Stimulated activated CD4-positive, alpha-beta T cell treated with anti-CD3 and anti-CD28 coated beads, Interleukin-15, amount 100 ng/mL, for 1 hour (primary cell): ENCODE measurements at places on chromosomes 2 and 18.
A peak's percentile ranks its signal among the peaks of the same experiment; 100 is the strongest.

DNA sequence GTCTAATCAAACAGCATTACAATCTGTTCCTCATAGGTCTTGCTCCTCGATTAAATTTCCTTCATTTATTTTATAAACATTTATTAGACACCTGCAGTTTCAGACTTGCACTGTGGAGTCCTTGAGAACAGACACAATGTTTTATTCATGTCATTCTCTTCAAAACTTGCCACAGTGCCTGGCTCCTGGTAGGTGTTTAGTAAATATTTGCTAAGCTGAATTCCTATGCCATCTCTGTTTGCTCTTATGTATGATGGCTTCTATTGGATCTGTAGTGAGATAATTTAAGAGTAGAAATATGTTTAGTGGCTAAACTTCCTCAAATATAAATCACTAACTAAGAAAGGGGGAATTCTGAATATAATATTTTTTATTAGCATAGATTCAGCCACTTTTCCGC, 61.4 kb downstream of the LRATD1 start:
- DNase-seq, result no peak

DNA sequence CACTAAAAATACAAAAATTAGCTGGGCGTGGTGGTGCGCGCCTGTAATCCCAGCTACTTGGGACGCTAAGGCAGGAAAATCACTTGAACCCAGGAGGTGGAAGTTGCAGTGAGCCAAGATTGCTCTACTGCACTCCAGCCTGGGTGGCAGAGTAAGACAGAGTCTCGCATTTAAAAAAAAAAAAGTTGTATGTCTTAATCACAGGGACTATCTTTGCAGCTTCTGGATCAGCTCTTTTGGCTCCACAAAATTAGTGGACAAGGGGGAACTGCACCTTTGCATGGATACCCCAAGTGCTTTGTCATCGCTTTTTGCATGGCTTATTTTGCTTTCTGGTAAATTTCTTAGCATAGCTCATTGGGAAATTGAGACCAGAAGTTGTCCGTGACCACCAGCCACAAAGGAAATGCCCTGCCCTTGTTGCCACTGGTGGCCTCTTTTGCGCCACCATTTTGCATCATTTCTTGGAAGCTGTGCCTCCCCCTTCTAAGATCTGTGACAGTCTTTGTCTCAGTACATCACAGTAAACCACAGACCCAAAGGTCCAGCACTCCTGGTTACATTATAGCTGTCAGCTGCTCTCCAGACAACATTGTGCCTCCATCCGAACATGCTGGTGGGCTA, 43.9 kb upstream of the PCBP1 start:
- DNase-seq, result no peak

DNA sequence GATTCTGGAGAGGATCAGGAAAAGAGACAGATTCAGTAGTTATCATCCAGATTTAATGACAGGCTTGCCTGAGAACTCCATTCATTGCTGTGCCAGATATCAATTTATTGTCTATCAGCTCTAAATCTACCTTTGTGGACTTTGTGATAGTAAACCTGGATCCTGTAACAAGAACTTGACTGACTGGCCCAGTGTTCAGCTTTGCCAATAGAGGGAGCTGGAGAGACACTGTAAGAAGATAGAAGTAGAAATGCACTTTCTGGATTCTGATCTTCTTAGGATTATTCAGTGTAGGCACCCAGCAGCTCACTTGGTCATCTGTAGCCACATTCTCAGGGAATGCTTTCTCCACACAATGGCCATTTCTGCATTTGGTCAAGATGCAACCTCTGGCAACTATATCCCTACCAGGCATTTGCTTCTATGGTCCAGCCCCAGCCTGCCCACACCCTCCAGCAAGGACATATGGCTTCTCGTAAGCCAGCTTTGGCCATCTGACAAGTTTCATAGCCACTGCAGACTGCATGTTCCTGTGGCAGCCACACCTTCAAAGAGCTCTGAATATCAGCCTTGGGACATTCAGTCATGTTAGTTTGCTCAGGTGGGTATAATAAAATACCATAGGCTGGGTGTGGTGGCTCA, 6.1 kb upstream of the SERPINB8 start:
- DNase-seq, result no peak

- no peak for DNase-seq
Measured at GRCh38 chr2:68362749-68363148, 2.3 kb upstream of the PLEK start.

DNA sequence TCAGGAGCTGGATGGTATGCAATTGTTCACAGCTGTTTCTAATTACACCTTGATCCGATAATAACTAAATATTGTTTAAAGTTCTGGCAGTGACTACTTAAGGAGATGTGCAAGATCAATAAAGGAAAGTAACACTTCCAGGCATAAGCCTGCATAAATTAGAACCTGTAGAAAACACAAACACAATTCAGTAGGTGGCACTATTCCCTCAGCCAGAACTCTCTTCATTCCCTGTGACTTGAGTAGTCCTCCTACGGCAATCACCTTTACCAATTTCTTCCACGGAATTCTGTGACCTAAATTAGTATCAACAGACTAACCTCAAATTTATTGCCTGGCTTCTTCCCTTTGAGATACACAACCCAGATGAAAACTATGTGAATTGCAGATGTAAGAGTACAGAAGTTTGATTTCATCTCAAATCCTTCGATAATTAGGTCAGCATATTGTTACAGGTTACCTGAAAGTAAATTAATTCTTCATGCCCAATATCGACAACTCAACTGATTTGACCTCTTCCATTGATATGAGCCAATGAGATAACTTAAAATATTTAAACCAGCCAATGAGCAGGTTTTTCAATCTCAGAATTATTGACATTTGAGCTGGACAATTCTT, 137.8 kb downstream of the PID1 start:
- no peak for DNase-seq

DNA sequence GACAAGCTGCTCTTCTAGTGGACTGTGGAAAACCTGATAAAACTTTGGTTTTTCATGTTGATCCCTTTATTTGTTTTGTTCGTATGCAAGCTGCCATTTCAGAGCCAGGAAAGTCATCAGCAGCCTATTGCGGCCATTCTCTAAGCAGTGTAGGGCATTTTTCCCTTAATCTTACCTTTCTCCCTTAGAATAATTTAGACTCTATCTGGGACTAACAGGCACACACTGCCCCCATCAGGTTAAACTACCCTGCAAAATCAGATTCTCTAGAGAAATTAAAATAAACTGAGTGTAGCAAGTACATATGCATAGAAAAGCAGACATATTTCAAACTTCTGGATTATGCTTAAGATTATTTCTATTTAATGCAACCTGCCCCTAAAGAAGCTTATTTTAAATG, 347.5 kb downstream of the METTL4 start:
- DNase-seq, result no peak

DNA sequence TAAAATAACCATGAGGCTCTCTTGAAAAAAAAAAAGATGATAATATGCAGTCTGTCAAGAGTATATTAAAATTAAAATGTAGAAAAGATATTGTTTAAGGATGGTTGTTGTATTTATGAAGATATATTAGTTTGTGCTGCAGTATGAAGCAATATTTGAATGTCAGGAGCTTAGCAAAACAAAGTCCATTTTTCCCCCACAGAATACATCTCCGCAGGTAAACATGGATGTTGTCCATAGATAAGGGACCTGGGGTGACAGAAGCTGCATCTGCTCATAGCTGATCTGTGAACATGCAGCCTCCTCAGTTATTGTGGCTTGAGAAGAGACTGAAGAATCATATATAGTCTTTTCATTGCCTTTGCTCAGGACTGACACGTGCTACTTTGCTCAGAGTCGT, 366.1 kb upstream of the MMADHC start:
- DNase-seq, result no peak

- no peak for DNase-seq
Measured at GRCh38 chr2:40471866-40472265, 20.0 kb upstream of the SLC8A1 start.

DNA sequence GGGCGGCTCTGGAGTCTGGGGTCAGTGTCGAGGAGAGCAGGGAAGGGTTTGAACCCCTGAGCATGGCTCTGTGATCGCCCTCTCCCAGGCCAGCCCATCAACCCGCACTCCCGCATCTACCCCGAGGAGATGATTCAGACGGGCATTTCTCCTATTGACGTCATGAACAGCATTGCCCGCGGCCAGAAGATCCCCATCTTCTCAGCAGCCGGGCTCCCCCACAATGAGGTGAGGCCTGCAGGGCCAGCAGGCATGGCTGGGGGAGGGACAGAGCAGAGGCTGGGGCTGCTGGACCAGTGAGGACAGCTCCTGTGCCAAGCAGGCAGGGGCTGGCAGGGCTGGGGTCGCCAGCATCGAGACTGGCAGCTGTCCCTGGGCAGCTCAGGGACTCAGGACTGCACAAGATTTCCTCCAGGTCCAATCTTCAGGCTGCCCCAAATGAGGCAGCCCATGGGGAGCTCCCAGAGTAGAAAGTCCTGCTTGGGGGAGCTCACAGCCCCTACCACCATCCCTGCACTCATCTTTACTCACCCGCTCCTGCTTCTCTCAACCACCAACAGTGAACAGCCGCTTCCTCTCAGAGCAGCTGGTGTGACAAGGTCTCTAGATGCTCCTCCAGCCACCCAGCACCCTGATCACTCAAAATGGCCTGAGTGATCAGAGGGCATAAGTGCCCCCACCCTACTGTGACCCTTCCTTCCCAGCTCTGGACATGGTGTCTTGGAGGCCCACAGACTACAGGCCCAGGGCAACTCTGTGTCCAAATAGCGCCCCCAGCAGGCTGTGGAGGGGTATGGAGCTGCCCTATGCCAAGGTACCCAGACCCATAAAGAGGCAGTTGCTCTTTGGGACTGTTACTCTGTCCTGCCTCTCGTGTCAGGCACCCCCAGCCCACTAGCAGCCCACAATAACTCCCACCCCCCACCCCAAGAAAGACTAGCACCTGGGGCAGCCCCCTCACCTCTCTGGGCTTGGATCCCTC, 18.3 kb upstream of the ANKRD53 start:
- no peak for DNase-seq

DNA sequence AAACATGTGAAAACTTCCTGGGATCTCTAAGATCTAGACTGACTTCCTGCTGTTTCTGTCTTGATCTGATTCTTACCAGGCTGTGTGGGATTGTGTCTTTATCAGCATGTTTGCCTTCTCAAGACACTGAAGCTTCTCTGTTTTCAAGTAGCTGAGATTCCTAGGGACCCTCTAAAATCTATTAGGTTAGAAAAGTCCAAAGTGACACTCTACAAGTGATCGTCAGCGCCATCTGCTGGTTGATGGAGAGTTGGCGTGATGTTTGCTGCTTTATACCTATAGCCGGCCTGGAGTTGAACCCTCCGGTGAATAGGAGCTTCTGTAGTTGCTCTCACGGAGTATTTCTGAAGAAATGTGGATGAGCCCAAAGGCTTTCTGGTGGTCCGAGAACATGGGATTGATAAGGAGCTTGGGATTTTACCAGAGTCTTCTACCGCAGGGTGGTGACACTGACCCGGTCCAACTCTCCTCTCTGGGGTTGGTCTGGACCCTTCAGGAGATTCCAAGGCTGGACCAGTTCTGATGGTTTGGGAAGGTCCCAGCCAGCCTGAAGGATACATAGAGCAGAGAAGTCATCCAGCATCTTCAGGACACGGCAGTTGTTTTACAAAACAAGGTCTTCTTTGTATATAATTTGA, 96.0 kb upstream of the TTC39C start:
- peak; percentile 58 for DNase-seq

GRCh38 chr2:85540133-85540648, 1.2 kb downstream of the MAT2A start:
- DNase-seq, result no peak

- no peak for DNase-seq
Measured at GRCh38 chr18:37669991-37670534, 104.5 kb upstream of the CELF4 start.

- DNase-seq, result no peak
Measured at GRCh38 chr2:126645211-126645618, 10.7 kb upstream of the GYPC start.

DNA sequence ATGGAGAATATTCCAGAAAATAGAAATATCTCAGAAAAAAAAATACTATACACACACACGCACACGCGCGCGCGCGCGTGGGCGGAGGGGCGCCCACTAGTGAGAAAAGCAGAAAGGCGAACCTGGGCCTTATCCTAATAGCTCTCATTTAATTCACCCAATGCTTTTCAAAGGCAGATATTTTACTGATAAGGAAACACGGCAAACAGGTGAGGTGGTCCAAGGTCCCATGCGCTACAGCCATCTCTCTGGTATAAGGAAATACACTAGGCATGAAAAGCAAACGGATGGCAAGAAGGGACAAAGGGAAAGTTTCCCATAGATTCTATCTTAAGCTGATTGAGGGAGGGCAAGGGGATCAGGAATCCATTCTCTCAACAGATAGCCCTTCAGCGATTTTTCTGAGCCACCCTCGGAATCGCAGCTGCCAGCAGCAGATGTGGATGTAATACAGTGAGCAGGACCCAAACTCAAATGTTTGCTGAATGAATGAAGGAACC, 136.7 kb downstream of the TMEM247 start:
- DNase-seq, result no peak

- no peak for DNase-seq
Measured at GRCh38 chr2:168194784-168195522, 52.4 kb downstream of the STK39 start.

DNA sequence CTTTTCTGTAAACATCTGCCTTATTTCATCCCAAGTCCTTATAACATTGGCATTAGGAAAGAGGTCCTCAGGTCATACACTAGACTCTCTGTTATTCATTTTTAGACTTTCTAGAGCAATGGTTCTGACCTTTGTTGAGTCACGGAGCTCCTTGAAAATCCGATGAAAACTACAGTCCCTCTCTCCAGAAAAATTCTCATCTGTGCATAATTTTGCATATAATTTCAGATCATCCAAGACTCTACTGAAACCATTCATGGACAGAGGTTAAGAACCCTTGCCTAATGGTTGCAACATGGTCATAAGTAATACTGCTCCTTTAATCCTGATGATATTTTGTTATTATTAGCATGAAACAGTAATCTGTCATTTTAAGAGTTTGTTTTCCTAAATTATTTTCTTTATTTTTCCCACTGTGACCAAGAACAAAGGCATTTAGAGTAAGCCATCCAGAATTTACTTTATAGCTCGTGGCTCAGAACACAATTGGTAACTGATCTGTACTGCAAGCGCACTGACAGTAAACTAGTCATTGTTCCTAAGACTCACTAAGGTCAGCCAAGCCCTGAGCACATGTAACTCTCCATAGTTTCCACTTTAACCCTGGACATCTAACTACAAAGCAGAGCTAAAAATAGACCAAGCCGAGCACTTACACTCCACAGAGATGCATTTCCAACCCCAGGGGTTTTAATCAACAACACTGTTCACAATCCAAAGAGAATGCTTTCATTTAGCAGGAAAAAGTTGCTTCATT, 8.4 kb downstream of the MYOM1 start:
- DNase-seq, result no peak

DNA sequence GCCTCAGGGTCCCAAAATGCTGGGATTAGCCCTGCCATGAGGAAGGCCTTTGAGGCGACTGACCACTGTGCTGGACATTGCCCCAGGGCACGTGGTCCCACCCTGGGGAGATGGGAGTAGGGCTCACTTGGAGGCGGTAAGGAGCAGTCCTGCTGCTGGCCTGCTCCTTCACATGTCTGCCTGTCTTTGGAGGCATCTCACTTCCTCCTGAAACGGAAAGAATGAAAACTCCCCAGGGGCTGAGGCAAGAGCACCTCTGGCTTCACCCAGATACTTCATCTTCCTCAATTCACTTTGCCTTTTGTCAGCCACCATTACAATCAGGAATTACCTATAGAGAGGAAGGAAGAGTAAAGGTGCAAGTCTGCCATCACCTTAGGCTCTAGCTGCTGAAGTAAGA, 59.9 kb upstream of the GATA6 start:
- no peak for DNase-seq

- no peak for DNase-seq
Measured at GRCh38 chr2:137975280-137976271, 11.3 kb downstream of the HNMT start.
